ENCODE measurements at places on chromosomes 11 and 22.

DNA sequence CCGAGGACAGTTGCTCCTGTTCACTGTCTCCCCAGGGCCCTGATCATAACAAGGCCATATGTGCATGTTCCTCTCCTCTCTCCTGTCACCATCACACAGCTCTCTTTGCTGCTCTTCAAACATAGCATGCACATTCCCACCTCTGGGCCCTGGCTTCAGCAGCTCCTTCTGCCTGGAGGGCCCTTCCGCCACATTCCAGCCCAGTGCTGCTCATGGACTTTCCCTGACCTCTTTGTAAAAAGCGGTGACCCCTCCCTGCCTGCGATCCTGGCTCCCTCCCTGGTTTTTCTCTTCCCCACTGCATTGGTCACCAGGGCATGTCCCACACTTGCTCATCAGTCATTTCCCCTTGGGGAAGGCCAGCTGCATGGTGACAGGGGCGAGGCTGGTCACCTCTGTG lies 98.2 kb downstream of the MYO18B start:
- DNase-seq, result no peak

GRCh38 chr22:24410110-24410856 lies 17.1 kb upstream of the ADORA2A start:
- peak; percentile 29 for DNase-seq

- DNase-seq, result peak; percentile 99
Observed at GRCh38 chr11:66592457-66593302, at the start of the genes CCDC87 and CCS. TSS of gene CCDC87 (minus strand) at chr11:66593063. CDS start at chr11:66593015, 48 bp downstream. TSS of gene CCS (plus strand) at chr11:66593185. CDS start at chr11:66593262, 77 bp downstream.

DNA sequence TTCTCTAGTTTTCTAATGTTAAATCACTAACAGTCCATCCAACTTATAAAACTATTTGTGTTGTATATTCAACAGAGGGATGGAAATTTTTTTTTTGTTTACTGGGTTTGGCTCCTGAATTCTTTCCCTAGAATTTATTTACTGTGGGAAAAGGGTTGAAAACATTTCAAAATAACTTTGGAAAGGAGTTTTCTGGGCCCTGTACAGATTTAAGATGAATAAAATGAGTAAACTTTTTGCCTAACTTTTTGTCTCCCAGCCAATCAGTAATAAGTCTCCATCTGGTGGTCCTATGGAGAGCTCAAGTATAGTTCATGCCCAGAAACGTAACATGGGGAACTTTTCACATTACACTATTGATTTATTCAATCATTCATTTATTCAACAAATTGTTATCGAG lies 16.7 kb upstream of the PRSS23 start:
- DNase-seq, result no peak

GRCh38 chr11:75246006-75246670 lies 5.6 kb downstream of the TPBGL start:
- DNase-seq, result no peak

DNA sequence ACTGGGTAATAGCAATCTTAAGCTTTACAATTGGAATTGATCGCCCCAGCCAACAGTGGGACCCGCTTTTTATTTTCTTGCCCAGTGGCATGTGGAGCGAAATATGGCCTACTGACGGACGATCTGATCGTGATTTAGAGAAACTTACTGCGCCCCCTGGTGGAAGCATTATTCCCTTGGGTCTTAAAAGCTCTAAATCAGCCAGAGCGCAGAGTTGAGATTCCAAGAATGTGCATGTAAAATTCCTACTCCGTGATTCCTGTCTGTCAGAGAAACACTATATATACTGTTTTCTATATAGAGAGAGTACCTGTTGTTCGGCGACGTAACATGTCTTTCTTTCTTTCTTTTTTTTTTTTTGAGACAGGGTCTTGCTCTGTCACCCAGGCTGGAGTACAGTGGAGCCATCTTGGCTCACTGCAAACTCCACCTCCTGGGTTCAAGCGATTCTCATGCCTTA lies 3.7 kb upstream of the DPF2 start:
- DNase-seq, result peak; percentile 85

- DNase-seq, result no peak
Observed at GRCh38 chr22:32327596-32328171, 30.0 kb upstream of the RFPL3 start.

- peak; percentile 18 for DNase-seq
Observed at GRCh38 chr11:60717956-60718355, 6.6 kb upstream of the MS4A18 start.

DNA sequence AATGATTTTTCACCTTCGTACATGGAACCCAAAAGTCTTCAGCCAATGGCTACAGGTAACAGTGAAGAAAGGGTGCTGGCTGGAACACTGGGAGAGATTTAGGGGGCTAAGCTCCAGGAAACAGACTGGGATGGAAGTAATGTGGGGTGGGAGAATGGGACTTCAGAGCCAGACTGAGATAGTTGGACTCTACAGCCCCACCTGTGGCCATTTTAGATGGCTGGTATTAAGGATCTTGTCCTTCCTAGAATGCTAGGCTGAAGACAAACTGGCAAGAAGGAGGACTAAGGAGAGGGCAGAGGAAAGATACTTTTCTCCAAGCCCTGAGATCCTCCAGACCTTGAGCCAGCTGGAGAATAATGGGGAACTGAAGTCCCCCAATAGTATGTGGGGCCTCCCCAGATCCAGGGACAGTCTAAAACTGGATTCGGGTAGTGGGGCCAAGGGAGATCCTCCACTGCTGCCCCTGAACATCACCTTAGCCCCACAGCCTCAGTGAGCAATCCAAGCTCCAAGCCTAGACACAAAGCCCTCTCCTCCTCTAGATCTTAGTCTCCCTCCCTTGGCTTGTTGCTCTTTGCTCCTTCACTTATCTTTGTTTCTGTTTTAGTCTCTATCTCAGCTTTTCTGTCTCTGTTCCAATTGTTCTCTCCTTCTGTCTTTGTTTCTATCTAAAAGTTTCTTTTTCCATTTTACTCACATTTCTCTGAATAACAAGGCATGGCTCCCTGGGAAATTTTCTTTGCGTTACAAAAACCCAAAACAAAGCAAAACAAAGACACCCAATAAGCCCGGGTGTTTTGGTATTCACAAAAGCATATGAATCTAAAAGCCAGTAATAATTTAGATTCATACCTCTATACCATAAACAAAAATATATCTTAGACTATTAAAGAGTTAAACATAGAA lies 16.2 kb upstream of the RRAS2 start:
- DNase-seq, result no peak

GRCh38 chr22:47237890-47238480 lies 475.5 kb downstream of the TBC1D22A start:
- no peak for DNase-seq

DNA sequence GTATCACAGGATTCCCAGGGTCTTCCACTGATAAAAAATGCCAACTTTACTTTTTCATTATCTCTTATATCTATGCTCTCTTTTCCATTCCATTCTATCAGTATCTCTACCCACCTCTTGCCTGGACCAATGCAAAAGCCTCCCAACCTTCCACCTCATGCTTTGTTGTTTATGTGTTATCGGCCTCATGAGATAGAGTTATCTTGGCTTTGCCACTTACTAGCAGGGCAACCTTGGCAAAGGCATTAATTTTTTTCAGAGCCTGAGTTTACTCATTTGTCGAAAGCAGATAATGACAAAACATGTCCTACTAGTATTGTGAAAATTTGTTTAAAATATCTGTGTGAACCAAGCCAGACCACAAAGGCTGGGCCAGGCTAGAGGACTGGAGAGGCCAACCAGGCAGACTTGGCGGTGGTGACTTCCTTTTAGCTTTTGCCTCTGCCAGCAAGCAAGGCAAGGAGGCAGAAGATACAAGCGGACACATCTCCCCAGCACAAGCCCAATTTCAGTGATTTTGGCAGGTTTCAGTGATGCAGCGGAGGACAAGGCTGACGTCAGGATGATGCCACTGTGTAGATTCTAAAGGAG lies 106.9 kb downstream of the ADAMTS15 start:
- no peak for DNase-seq

- no peak for DNase-seq
Observed at GRCh38 chr11:132284048-132284447, 913.6 kb downstream of the NTM start.

DNA sequence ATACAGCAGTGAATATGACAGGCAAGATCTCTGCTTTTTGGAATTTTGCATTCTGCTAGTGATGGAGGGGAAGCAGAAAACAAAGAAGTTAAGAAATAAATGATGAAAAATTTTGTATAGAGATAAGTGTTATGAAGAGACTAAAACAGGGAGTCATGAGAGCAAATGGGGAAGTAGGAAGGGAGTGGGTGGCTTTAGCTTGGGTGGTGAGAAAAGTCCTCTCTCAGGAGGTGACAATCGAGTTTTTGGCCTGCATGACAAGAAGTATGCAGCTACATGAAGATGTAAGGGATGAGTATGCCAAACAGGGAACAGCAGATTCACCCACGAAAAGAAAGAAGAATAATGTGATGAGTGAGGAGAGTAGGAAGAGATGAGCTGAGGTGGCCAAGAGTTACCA lies 80.7 kb upstream of the MPPED2 start:
- DNase-seq, result no peak

GRCh38 chr22:36806835-36807234 lies 10.0 kb downstream of the PVALB start:
- DNase-seq, result no peak
